ENCODE measurements at places on chromosomes 5 and 9.

- DNase-seq = no peak
Measured at GRCh38 chr5:151151793-151152192, 5.8 kb downstream of the ANXA6 start.

DNA sequence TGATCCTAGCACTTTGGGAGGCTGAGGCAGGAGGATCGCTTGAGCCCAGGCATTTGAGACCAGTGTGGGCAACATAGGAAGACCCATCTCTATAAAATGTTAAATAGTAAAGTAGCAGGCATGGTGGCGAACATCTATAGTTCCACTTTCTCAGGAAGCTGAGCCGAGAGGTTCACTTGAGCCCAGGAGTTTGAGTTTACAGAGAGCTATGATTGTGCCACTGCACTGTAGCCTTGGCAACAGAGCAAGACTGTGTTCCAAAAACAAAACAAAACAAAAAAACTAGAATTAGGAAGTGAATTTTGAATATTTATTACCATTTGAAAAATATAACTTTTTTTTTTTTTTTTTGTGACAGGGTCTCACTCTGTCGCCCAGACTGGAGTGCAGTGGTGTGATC is 26.8 kb upstream of the PAX5 start:
- no peak for DNase-seq

DNA sequence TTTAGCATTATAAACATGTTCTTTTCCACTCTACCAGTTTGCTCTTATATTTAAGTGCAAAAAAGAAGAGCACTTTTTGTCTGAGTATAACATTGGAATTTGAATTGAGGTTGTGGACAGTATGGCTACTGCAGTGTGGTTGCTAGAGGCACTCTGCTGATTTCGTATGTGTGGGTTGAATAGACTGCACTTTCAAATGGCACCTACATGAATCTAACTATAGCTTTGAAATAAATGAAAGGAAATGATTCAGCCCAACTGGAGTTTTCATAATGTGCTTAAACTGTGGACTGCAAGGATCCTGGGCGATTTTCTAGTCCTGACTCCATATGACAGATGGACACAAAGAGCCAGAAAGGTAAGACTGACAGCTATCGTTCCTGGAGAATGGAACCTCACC is 657.6 kb upstream of the RIOK2 start:
- no peak for DNase-seq

- no peak for DNase-seq
Measured at GRCh38 chr9:98726735-98727134, 18.0 kb upstream of the GABBR2 start.

- no peak for DNase-seq
Measured at GRCh38 chr9:93231121-93231694, 47.3 kb downstream of the WNK2 start.

DNA sequence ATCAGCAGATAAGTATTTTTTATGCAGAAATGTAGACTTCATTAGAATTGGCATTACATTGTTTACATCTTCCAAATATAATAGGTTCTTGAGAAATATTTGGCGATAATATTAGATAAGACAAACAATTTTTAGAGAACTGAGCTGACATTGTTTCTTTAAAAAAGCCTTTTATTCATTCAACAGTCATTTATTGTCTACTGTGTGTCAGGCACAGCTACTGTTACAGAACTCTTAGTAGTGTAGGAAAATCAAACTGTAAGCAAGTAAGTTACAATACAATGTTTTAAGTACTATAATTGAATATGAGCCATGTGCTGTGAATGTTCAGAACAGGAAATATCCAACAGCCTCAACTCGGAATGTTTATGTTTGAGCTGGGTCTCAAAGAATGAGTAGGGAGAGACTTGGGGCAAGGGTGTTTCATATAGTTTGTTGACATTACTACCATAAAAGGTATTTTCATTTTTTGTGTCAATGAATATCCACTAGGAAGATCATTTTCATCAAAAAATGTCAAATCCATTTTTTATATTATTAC is 114.0 kb downstream of the CDC42SE2 start:
- no peak for DNase-seq

DNA sequence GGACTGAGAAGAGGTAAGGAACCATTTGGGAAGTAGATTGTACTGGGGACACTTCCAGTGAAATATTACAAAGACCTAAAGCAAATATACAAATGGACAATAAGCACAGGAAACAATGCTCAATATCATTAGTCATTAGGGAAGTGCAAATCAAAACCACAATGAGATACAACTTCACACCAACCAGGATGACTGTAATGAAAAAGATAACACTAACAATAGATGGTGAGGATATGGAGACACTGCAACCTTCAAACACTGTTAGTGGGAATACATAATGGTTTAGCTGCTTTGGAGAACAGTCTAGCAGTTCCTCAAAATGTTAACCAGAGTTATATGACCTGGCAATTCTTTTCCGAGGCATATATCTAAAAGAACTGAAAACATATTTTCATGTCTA is 149.7 kb downstream of the TRPM3 start:
- no peak for DNase-seq

DNA sequence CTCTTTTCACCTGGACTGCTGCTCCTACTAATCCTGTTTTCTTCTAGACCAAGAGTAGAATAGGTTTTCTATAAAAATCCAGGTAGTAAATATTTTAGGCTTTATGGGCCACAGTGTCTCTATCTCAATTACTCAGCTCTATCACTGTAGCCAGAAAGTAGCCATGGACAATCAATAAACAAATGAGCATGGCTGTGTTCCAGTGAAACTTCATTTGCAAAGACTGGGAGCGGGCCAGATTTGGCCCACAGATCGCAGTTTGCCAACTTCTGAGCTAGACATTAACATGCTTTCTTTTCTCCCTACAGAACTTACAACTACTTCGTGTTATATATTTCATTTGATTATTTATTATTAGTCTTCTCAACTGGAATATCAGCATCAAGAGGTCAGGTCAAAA is 30.2 kb downstream of the BRINP1 start:
- no peak for DNase-seq

DNA sequence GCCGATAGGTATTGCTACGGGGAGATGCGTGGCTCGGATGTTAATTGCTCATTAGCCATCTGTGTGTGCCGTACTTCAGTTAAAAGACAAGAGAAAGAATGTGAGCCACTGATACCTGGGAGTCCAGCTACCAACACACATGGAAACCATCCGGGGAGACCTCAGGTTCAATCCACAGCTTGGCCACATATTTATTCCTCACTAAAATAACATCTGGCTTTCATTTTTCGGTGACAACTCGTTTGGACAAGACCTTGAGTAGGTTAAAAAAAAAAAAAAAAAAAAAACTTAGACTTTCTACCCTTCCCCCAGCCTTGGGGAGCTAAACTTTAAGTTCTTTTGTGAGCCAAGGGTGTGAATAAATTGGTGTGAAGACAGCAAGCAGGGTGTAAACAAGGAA is 84.1 kb downstream of the SLIT3 start:
- DNase-seq = no peak

DNA sequence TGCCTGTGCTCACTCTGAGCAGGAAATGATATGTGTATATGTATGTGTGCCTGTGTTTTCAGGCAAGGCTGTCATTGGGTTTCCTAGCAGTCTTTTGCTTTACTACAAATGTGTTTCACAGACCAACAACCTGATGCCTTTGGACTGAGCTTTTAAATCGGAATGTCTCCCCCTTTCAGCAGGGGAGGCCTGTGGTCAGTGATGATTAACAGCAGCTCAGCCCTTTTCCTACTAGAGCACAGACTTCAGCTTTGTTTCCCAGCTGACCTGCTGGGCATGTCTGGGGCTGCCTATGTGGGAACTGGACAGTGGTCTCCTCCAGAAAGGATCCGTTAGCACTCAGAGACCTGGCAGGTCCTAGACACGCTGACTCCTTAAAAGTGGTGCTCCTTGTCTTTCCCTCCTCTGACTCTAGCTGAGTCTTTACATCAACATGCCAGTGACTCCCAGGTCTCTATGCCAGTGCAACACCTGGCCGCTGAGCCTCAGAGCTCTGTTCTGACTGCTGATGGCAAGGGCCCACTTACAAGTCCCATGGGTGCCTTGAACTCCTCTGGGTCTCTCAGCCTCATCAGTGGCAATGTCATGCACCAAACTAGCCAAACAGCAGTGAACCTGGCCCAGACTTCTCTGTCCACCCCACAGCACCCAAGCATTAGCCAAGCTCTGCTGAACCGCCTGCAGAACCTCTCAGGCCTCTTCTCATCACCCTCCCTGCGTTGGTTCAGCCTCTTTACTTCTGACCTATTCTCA is 7.7 kb downstream of the MACROH2A1 start:
- no peak for DNase-seq

DNA sequence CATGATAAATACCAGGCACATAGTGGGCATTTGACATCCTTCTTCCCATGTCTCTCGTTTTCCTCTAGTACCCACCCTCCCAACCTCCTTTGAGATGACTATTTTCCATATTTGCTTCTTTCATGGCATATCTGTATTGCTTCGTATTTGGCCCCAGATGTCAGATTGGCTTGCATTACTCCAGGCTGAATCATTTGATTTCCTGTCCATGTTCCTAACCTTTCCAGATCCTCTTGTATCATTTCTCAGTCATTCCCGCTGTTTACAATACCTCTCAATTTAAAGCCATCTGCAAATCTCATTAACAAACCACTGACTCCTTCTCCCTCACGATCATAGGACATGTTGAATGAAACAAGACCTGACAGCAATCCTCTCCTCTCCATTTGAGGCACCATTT is 19.9 kb downstream of the MTX3 start:
- DNase-seq = no peak

- DNase-seq = no peak
Measured at GRCh38 chr5:138946831-138947560, 71.9 kb upstream of the LRRTM2 start.

DNA sequence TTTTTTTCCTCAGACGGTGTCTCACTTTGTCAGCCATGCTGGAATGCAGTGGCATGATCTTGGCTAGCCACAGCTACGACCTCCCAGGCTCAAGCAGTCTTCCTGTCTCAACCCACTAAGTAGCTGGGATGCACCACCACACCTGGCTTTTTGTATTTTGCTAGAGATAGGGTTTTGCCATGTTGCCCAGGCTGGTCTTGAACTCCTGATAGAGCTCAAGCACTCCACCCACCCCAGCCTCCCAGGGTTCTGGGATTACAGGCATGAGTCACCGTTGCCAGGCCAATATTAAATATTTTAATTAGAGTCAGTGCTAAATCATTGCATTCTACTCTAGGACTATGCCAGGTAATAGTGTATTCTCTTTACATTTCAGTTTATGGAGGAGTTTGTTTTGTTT is 41.5 kb downstream of the UBE2R2 start:
- DNase-seq = no peak

DNA sequence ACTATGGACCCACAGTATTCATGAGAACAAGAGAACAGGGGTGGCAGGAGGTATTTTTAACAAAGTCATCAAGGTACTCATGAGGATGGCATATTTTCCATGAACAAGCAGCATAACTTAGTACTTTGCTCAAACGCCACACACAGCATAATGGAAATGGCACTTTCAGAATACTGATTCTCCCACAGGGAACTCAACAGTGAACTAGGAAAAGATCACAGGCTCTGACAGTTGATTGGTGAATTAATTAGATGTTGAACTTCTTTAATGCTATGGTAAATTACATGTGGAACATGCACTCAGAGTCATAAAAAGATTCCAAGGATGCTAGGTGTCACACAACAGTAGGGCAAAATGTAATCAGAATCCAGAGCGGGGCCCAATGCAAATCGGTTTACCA is 1088.6 kb upstream of the C9orf72 start:
- DNase-seq = no peak

DNA sequence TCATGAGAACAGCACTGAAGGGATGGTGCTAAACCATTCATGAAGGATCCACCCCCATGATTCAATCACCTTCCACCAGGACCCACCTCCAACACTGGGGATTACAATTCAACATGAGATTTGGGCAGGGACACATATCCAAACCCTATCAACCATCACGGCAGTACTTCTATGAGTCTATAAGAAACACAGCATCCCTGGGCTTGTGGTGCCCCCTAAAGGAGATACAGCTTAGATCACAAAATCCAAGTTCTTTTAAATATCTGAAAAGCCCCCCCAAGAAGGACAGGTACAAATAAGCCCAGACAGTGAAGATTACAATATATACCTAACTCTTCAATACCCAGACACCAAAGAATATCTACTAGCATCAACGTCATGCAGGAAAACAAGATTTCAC is 233.7 kb upstream of the ADRA1B start:
- DNase-seq = no peak

GRCh38 chr9:26758655-26759054 is 133.9 kb downstream of the CAAP1 start:
- no peak for DNase-seq

DNA sequence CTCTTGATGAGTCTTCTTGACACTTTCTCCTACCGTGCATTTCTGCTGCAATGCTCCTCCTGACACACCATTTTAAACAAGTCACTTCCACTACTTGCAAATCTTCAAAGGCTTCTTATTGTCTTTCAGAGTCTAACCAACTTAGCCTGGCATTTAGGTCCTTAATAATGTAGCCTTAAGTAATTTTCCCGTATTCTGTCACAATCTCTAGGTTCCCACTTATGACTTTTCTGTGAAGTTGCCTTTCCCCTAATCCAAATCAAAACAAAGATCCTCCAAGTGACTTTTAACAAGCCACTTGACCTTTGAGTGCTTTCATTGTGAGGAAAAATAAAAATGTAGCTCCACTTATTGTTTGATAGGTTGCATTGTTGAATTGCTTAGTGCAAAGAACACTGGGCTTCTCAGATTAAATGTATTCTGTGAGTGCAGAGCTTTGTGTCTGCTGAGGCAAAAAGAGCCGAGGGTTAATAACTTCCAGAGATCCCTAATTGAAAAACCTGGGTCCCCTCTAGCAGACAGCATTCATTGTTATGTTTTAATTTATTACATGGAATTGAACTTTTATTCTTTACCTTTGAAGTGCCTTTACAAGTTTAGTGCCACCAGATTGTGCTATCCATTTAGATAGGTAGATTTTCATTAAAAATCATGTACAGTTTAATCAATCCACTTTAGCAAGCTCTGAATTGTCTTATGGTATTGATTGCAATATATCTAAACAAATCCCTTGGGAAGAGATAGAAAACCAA is 341.7 kb upstream of the TYRP1 start:
- DNase-seq = no peak

- no peak for DNase-seq
Measured at GRCh38 chr9:86242071-86242470, 17.4 kb downstream of the C9orf153 start.

GRCh38 chr5:108418197-108418596 is 36.3 kb upstream of the FBXL17 start:
- DNase-seq = no peak

GRCh38 chr9:94713436-94714215 is 12.9 kb upstream of the AOPEP start:
- DNase-seq = no peak

- DNase-seq = no peak
Measured at GRCh38 chr9:28779243-28779642, 1206.0 kb upstream of the C9orf72 start.

DNA sequence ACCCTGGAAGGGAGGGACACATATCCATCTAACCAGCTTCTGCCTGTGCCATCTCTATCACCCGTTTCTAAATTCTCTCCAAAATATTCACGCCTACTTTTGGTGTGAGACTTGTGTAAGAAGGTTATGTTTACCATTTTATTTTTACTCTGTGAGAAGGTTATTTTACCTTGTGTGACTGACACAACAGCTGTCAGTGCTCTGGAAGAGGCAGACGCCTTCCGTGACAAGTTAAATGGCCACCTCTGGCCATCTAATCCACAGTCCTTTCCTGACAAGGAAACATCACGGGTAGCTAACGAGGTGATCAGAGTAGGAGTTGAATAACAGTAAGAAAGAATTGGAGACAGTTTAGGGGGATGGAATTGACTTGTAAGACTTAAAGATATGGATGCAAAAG is 443.8 kb upstream of the PIK3R1 start:
- no peak for DNase-seq

All from stimulated activated effector memory CD8-positive, alpha-beta T cell treated with anti-CD3 and anti-CD28 coated beads, Interleukin-12 subunit alpha, Interleukin-12 subunit beta, amount 100 ng/mL, for 72 hours (primary cell).